ENCODE measurements at places on chromosomes 13 and 19.
A peak's percentile ranks its signal among the peaks of the same experiment; 100 is the strongest.

DNA sequence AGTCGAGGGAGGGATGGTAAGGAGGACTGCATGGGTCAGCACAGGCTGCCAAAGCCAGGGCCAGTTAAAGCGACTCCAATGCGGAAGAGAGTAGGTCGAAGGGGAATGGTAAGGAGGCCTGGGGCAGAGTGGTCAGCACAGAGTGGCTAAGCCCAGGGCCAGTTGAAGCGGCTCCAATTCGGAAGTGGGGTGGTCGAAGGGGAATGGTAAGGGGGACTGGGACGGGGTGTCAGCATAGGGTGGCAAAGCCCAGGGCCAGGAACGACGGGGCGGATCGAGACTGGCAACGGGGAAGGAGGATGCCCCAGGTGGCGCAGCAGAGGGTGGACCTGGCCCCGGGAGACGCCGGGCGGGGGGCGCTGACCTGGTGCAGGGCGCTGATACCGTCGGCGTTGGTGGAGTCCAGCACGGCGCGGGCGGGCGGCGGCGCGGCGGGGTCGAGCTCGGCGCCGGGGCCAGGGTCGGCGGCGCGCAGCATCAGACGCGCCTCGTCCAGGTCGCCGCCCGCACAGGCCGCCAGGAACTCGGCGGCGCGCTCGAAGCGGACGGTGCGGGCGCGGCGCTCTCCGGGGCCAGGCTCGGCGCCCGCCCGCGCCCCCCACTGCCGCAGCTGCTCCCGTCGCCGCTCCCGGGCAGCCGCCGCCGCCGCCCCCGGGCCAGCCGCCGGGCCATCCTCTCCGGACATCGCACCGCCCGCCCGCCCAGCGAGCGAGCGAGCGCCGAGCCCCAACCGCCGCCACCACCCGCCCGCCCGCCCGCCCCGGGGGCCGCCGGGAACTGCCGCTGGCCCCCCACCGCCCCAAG is at the start of gene PPP1R12C:
Gene PPP1R12C (minus strand): TSS at position 779 of the 804 bp plus-strand sequence. CDS start 94 bp downstream, at position 685.
- DNase-seq, result no peak

GRCh38 chr13:44474122-44474910 is 100.7 kb downstream of the SERP2 start:
- DNase-seq, result no peak

DNA sequence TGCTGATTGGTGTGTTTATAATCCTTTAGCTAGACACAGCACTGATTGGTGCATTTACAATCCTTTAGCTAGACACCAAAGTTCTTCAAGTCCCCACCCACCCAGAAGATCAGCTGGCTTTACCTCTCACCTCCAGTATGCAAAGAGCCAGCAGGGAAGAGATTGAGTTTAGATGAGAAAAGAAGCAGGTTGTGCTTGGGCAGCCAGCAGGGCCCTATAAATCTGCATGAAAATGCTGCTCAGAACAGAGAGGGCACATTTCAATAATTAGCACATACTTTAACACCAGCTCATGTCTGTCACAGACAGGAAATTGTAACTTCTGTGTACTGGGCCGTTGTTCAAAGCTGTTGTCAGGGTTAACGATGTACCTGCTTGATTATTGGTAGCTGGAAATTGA is 1204.3 kb downstream of the UQCRFS1 start:
- no peak for DNase-seq

DNA sequence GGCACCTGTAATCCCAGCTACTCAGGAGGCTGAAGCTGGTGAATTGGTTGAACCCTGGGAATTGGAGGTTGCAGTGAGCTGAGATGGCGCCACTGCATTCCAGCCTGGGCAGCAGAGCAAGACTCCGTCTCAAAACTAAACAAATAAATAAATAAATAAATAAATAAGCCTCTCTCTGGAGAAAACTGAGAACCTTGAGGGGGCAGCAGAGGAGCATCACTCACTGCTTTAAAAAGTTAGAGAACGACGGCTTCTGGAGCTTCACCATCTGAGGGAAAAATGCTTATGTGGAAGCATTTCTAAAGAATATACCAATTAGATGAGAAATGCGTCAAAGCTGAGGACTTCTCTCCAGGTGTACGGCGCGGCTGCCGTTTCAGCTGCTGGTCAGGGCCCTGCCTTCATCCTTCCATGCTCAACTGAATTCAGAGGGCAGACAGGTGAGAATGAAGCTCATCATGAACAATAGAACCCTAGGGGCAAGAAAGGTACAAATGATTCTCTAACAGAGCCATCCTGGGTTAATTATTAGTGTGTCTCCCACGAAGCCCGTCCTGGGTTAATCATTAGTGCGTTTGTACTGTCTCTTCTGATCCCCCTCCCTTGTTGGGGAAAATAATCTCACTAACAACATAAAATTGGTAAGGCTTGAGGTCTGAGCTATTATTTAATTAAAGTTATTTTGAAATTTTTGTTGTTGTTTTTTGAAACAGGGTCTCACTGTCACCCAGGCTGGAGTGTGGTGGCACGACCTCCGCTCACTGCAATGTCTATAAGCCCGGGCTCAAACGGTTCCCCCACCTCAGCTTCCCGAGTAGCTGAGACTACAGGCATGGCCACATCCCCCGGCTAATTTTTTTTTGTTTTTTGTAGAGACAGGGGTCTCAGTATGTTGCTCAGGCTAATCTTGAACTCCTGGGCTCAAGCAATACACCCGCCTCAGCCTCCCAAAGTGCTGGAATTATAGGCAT is 80.1 kb downstream of the IPO5 start:
- DNase-seq, result no peak

- DNase-seq, result no peak
These were observed 1341.2 kb upstream of the SPRY2 start for GRCh38 chr13:81682081-81682630.

- DNase-seq, result no peak
These were observed 4.6 kb downstream of the RBM26 start for GRCh38 chr13:79401259-79402070.

DNA sequence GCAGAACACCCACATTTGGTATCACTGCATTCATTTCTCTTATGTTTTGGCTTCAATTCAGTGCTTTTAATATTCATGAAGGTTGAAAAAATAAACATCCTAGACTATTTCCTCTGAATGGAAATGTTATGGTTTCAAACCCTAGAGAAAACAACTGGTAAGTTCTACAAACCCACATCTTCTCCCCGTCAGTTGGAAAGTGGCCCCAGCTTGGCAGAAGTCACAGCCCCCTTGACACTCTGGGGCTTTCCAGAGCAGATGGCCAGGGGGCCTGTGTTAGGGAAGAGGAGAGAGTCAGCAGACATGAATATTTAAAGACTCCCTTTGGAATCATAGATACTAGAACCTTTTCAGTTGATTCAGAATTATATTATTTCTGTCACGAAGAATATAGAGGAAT is 123.9 kb downstream of the SHISA2 start:
- DNase-seq, result no peak

DNA sequence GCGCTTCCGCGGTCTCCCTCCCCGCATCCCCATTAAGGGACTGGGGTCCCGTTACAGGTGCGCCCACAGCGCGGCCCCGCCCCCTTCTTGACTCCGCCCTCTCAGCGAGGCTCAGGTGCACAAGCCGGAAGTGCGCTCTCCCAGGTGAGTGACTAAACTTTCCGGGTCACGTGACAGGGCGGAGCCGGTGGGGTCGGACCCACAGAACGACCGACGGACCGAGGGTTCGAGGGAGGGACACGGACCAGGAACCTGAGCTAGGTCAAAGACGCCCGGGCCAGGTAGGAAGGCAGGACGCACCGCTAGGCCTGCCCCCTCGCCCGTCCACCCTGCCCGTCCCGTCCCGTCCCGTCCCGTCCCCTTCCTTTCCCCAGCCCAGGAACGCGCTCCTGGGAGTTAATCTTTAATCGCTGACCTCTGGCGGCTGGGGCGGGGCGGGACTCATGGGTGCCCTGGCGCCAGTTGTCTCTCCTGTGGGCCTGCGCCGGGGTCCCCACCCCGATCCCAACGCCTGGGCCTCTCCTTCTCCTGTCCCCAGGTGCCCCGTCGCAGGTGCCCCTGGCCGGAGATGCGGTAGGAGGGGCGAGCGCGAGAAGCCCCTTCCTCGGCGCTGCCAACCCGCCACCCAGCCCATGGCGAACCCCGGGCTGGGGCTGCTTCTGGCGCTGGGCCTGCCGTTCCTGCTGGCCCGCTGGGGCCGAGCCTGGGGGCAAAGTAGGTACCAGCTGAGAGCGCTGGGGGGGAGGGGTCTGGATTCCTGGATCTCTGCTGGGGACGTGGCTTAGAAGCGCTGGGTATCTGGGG is at the start of gene CRB3:
Gene CRB3 (plus strand): TSS at position 202 of the 804 bp plus-strand sequence. CDS start 431 bp downstream, at position 633.
- DNase-seq, result no peak

DNA sequence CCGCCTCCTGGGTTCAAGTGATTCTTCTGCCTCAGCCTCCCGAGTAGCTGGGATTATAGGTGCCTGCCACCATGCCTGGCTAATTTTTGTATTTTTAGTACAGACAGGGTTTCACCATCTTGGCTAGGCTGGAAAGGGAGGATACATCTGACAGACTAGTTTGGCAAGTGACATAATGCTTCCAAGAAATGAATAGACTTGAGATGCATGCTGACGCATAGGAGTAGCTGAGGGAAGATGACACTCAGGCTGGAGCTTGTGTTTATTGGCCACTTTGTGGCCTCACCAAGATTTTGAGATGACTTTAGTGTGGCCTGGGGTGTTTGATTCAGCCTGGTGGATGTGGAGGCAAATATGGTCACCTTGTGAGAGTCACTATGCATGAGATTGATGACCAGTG is 4.0 kb downstream of the ZNF586 start:
- no peak for DNase-seq

DNA sequence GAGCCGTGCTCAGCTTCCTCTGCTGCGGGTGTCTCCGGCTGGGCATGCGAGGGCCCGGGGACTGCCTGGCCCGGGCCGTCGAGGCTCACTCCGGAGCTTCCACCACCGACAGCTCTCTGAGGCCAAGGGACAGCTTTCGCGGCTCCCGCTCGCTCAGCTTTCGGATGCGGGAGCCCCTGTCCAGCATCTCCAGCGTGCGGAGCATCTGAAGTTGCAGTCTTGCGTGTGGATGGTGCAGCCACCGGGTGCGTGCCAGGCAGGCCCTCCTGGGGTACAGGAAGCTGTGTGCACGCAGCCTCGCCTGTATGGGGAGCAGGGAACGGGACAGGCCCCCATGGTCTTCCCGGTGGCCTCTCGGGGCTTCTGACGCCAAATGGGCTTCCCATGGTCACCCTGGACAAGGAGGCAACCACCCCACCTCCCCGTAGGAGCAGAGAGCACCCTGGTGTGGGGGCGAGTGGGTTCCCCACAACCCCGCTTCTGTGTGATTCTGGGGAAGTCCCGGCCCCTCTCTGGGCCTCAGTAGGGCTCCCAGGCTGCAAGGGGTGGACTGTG is 1.2 kb downstream of the S1PR4 start:
- DNase-seq, result peak; percentile 36

GRCh38 chr13:37070956-37071355 is 11.5 kb upstream of the SUPT20H start:
- no peak for DNase-seq

DNA sequence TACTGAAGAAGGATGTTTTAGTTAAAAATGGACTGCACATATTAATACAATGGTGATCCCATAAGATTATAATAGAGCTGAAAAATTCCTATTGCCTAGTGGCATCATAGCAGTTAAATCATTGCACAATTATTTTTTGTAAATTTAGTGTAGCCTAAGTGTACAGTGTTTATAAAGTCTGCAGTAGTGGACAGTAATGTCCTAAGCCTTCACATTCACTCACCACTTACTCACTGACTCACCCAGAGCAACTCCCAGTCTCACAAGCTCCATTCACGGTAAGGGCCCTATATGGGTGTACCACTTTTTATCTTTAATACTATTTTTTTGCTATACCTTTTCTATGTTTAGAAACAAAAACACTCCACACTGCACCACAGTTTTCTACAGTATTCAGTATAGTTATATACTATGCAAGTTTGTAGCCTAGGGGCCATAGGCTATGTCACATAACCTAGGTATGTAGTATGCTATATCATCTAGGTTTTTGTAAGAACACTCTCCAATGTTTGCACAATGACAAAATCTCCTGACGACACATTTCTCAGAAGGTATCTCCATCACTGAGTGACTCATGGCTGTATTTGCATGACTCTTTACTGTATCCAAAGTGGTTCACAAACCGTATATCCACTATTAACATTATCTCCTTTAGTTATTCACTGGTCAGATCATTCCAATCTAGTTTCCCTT is 536.0 kb downstream of the KLF12 start:
- DNase-seq, result no peak

DNA sequence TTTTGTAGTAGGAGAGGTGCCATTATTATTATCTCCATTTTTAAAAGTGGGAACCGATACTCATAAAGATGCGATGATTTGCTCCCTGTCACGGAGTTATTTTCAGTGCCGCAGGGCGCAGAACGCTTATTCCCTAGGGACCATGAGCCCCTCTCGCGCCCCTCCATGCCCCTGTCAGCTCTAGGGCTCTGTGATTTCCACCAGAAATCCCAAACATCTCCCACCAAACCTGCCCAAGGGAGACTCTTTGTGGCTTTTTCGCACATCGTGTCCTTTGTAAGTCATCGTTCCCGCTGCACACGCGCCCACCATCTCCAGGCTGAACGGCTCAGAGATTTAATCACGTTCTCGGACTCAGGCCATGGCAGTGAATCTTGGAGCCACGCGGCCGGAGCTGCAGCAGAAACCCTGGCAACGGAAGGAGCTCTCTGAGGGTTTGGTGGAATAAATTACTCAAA is 105.1 kb downstream of the DNAJC15 start:
- no peak for DNase-seq

DNA sequence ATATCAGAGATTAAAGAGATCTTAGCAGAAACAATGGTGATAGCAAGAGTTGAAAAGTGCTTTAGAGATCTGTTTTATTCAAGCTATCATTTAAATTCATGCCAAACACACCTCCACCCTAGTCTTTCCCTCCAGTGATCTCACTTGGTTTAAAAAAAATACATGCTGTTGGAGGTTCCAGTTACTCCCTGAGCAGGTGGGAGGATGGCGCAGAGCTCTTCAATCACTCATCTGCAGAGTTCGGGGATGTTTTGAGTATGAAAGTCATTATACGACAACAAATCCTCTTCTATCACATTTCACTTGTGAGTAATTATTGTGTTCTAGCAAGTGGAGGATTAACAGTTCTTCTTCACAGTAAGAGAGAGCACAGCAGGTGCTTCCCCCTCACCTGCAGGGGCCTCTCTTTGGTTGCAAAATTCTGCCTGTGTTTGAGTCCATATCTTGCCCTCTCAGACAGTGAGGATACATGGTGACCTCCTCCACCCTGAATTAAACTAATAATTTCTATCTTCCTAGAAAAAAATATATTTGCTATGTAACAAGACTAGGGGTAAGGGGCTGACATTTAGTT is 376.7 kb downstream of the LIG4 start:
- DNase-seq, result no peak

DNA sequence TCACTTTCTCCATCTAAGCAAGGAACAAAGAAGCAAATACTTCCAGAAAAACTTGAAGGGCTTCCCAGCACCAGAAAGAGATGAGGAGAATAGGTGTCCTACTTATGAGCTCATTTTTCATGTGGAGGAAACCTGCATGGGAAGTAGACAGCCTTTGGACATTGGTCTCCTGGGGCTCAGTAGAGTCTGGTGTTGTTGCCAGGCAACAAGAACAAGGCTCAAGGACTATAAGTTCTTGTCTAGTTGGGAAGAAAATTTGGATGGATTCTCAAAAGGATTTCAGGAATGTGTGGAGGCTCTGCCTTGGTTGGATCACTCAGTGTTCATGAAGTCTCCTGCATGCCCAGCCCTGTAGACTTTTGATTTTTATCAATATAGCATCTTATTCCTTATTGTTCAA is 84.5 kb downstream of the MBNL2 start:
- DNase-seq, result no peak

GRCh38 chr13:20125129-20125782 is 35.6 kb downstream of the GJA3 start:
- DNase-seq, result no peak

GRCh38 chr19:19443283-19443682 is 37.8 kb downstream of the GATAD2A start:
- DNase-seq, result no peak

GRCh38 chr13:52760077-52760476 is 20.5 kb upstream of the CNMD start:
- DNase-seq, result no peak

- DNase-seq, result no peak
These were observed 8.2 kb upstream of the USE1 start for GRCh38 chr19:17206736-17207581.
